ENCODE measurements at places on chromosomes 13 and 19.
A peak's percentile ranks its signal among the peaks of the same experiment; 100 is the strongest.

GRCh38 chr19:15285896-15286591, 46.3 kb downstream of the BRD4 start:
- no peak for DNase-seq

- DNase-seq: no peak
These were observed 18.3 kb downstream of the ZNF77 start for GRCh38 chr19:2926341-2927031.

DNA sequence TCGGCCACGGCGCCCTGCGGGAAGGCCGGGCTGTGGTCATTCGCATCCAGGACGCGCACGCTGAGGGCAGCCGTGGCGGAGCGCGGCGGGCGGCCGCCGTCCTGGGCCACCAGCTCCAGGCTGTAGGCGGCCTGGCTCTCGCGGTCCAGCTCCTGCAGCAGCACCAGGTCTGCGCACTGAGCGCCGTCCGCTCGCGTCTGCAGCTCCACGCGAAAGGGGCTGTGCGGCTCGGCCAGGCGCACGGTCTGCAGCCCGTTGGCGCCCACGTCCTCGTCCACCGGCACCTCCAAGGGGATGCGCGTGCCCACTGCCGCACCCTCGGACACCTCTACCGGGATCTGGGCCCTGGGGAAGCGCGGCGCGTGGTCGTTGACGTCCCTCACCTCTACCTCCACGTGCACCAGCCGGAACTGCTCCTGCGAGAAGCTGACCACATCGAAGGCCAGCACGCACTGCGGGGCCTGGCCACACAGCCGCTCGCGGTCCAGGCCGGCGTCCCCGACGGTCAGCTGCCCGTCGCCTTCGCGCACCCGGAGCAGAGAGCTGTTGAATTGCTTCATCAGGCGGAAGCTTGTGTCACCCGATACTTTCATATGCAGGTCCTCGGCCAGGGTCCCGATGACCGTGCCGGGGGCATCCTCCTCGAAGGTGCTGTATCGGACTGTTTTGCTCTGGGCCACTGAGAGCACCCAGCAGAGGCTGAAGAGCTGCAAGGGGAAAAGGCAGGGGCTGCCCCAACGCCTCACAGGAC, 583 bp downstream of the PCDH8 start:
- no peak for DNase-seq

- no peak for DNase-seq
These were observed 89.7 kb downstream of the RAB20 start for GRCh38 chr13:110471833-110472162.

DNA sequence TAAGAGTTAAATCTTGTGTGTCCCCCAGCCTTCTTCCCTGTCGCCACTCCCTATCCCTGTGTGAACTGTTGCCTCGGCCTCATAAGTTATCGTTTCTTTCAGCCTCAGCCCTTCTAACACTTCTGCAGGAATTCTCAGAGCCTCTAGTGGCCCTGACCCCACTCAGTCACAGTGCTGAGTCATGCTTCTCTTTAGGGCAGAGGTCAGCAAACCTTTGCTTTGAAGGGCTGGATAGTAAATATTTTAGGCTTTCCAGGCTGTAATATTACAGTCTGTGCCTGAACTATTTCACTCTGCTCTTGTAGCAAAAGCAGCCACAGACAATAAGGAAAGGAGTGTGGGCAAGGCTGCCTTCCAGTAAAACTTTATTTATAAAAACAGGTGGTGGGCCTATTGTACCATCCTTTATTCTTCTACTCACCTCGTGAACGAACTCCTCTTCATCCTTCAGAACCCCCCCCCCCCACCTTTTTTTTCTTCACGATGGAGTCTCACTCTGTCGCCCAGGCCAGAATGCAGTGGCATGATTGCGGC, 22.1 kb downstream of the MYO9B start:
- DNase-seq: no peak

- no peak for DNase-seq
These were observed 201.9 kb upstream of the SOX1 start for GRCh38 chr13:111865046-111865445.

GRCh38 chr19:29622166-29623070, 16.3 kb downstream of the POP4 start:
- no peak for DNase-seq

GRCh38 chr19:8500158-8500557, 2.3 kb downstream of the PRAM1 start:
- DNase-seq: no peak

DNA sequence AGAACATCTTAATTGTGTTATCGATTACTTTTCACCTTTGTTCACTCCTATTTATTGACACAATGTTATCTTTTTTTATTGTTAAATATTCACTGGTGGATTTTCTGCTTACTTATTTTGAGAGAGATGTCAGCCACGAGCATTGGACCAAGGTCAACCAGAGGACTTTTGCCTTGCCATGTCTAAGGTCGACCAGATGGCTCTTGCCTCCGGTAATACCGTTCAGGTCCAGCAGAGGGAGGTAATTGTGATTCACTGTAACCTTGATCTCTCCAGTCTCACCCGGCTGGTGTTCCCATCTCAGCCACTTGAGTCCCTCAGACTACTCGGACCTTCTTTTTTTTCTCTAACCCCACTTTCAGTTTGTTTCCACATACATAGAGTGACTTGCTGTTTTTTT, 1438.1 kb downstream of the UQCRFS1 start:
- no peak for DNase-seq

DNA sequence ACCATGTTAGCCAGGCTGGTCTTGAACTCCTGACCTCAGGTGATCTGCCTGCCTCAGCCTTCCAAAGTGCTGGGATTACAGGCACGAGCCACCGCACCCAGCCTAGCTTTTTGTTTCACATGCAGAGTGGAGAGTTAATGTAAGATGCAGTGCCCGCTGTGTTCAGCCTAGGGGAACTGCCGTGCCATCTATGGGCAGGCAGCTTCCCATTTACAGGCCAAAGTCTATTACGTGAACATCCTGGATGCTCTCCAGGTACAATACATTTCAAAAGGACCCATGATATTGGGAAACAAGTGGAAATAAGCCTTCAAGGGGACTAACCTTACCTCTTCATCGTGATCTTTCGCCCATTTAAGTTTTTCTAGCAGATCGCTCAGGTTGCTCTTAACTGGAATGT, 10.1 kb downstream of the POGLUT2 start:
- no peak for DNase-seq

GRCh38 chr19:55255618-55256423, 3.0 kb downstream of the PPP6R1 start:
- peak; percentile 71 for DNase-seq

GRCh38 chr19:31110336-31110735, 238.9 kb downstream of the TSHZ3 start:
- DNase-seq: no peak

- no peak for DNase-seq
These were observed 72.3 kb upstream of the POMP start for GRCh38 chr13:28586439-28587173.

- DNase-seq: no peak
These were observed 26.7 kb downstream of the WDR62 start for GRCh38 chr19:36081385-36081784.

DNA sequence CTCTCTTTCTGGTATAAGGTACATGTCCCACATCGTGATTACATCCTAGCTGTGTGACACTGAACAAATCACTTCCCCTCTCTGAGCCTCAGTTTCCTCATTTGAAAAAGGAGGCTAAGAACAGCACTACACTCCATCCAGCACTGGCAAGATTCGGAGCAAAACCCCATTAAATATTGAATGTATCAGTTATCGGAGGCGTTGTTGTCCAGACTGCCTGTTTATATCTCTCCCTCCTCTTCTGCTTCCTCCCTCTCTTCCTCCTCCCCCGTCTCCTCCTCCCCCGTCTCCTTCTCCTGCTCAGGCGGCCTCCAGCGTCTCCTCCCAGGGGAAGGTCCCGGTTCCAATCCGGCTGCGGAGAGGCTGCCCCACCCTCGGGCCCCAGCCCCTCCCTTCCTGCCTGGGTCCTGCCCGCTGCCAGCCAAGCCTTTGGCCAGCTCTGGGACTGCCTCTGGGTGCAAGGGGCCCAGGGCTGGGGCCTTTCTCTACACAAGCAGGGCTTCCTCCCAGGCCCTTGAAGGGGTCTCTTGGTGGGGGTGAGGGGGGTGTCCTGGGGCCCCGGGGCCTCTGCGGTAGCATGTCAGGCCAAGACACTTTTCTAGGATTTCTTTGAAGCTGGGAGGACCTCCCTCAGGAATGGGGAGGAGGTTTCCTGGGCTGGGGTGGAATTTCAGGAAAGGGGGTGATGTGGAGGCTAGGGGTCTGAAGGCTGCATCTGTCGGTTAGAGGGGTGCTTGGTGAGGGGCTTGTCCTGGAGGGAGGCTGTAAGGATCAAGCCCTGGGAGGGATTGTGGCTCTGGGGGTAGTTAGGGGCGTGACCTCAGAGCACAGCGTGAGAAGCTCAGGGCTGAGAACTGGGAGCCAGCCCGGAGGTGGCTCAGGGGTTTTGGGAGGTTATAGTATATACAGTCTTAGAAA, 1.9 kb downstream of the RRAS start:
- DNase-seq: no peak

GRCh38 chr19:16920816-16921529, 32.2 kb downstream of the F2RL3 start:
- DNase-seq: no peak

DNA sequence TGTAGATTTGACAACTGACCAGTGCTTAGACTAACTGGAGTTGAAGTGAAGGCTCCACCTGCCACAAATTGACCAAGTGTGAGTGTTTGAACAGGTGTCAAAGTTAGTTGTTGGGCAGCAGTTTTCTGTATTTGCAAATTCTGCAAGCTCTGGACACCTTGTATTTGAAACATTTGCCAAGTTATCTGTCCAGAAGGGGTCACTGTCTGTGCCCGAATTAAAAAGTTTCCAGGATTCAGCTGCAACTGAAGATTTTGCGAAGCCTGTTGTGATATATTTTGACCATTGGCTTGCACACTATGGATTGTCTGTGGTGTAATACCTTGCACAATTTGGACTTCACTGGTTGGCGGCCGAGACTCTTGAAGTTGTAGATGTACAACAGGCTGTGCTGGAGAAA, 1690.7 kb downstream of the SLITRK5 start:
- no peak for DNase-seq

DNA sequence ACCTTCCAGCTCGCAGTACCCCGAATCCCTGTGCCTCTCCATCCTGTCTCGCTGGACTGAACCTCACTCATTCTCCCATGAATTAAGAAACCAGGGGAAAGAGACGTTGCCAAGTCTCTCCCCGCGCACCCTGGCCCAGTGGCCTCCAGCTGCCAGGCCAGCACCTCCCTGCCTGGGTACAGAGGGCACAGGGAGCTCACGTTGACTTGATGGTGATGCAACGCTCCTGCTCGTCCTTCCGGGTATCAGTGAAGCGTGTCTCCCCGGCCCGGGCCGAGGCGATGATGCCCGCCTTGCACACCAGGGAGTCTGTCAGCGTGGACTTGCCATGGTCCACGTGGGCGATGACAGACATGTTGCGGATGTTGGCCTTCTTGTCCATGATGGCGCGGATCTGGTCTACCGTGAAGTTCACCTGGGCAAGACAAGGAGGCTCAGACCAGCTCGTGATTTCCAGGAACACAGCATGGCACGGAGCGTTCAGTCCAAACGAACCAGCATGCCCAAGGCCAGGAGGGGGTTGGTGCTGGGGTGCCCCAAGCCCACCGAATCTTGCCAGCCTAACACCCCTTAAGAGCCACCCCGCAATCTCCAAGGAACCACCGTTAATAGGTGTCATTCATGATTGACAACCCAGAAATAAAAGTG, 1.2 kb downstream of the EEF2 start:
- no peak for DNase-seq

DNA sequence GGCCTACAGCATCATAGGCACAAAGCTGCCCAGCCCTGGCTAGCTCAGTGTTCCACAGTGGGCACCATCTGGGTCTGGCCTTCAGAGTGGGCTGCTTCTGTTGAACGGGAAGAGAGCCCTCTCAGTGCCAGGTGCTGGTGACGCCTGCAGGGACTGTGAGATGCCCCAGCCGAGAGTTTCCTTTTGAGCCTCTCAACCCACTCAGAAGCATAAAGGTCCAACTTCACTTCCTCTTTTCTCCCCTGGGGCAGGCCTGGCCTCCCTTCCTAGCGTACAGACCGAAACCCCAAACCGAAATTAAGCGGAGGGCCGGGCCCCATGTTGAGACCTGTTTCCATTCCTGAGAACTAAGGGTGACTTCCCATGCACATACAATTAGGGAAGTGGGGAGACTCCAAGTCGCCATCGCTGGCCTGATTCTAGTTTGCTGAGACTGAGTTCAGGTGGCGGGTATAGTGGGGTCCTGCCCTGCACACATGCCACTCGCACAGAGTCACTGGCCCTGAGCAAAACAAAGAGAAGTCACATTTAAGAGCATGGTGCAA, 6.9 kb downstream of the RAB8A start:
- no peak for DNase-seq

DNA sequence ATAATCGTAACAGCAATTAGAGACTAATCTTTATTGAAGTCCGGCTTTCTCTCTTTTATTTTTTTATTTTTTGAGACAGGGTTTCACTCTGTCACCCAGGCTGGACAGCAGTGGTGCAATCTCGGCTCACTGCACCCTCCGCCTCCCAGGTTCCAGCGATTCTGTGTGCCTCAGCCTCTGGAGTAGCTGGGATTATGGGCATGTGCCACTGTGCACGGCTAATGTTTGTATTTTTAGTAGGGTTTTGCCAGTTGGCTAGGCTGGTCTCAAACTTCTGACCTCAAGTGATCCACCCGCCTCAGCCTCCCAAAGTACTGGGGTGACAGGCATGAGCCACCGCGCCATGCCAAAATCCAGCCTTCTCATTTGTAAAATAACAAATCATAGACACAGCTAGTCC, 3.7 kb downstream of the APOC2 start:
- no peak for DNase-seq

DNA sequence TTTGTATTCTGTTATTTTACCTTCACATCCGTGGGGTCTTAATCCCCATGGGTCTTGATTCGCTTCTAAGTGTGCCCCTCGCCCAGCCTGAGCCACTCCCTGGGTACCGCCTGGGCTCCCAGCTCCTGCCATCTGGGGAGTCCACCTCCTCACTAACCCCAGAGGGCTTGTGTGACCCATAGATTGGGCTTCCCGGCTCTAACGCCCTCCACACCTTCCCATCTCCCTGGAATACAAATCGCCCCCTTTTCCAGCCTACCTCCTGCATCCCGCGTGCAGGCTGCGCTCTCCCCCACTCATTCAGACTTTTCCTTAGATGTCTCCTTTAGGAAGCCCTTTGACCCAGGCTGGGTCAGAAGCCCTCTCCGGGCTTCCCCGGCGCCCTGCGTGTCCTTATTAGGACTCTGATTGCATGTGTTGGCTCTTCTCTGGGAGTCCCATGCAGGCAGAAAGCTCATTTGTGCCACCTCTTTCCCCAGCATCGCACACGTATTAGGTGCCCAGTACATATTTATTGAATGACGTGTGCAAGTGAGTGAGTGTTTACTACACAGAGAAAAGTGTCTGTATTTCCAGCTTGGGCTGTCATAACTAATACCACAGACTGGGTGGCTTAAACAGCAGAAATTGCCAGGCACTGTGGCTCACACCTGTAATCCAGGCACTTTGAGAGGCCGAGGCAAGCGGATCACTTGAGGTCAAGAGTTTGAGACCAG, 757 bp downstream of the CCDC124 start:
- DNase-seq: no peak

GRCh38 chr19:12838182-12838885, at the start of gene MAST1:
MAST1 (plus strand) TSS chr19:12838515; CDS start chr19:12838573, 58 bp downstream.
- peak; percentile 35 for DNase-seq
